ENCODE measurements at places on chromosomes 5 and 9.
A peak's percentile ranks its signal among the peaks of the same experiment; 100 is the strongest.

GRCh38 chr5:153629027-153629895, 138.8 kb downstream of the GRIA1 start:
- no peak for DNase-seq

DNA sequence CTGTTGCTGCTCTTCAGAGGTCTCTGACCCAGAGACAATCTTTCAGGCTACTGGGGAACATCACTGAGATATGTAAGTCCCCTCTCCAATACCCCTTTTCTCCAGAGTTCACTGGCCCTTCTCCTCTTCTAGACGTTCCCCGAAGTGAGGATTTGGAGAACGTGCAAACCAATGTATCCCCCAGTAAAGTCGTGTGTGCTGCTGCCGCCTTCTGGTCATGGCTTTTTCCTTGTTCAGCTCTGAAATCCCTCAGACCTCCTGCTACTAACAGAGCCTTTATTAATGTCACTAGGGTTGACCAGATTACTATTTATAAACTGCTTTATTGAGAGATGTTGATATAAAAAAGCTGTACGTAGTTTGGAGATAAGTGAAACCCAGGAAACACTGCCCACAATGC, 1028.6 kb downstream of the CDH9 start:
- no peak for DNase-seq

GRCh38 chr9:8456344-8456743, 656.8 kb upstream of the DMAC1 start:
- DNase-seq: no peak

DNA sequence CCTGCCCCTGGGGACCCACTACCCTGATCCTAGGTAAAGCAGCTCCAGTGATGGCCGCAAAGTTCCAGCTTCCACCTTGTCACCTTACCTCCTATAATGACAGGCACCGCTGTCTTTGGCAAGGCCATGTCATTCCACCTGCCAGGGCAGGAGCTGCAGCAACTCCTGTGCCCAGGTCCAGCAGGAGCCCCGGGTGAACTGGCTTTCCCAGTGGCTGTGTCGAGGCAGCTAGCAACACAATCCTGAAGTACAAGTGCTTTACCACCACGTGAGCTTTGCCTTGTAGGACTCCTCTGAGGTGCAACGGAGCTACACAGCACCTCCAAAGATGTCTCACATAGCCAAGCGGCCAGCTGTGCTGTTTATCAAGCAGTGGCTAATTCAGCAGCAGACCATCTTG, 20.7 kb upstream of the MGAT1 start:
- no peak for DNase-seq

DNA sequence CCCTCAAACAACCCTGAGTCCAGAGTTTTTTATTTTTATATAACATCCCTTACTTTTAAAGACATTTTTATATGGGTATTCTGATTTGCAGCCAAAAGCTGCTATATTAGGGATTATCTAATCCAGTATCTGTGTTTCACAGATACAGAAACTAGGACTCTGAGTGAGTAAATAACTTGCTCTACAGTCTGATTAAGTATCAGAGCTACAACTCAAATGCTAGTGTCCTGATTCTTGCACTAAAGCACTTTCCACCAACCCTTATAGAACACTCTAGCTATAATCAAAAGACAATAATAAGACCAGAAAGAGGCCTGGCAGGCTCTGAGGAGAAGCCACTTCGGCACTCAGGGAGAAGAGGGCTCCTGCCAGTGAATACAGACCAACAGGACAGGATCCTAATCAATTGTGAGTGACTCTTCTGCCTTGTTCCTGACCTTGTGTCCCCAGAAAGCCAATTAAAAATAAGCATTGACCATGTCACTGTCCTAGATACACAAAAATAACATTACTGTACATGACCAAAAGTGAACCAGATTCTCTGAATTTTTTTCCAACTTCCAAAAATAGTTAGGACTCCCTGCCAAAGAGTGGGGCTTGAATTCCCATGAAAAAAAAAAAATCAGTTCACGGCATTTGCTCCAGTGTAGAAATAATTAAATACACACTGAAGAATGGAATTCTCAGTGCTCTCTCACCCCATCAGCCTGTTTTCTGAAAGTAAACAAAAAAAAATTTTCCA, 63.6 kb upstream of the MAP3K1 start:
- DNase-seq: no peak

- no peak for DNase-seq
Observed at GRCh38 chr5:111532886-111533582, 20.7 kb upstream of the STARD4 start.

- DNase-seq: no peak
Observed at GRCh38 chr5:44875661-44876605, 67.2 kb downstream of the MRPS30 start.

- no peak for DNase-seq
Observed at GRCh38 chr5:118919016-118919415, 69.3 kb downstream of the DTWD2 start.

GRCh38 chr9:86282077-86282978, at the start of gene ISCA1:
Gene ISCA1 (minus strand): TSS chr9:86282538. CDS start chr9:86282458, 80 bp downstream.
- peak; percentile 100 for DNase-seq

- DNase-seq: no peak
Observed at GRCh38 chr5:148333262-148333849, 2.0 kb upstream of the SPINK9 start.

DNA sequence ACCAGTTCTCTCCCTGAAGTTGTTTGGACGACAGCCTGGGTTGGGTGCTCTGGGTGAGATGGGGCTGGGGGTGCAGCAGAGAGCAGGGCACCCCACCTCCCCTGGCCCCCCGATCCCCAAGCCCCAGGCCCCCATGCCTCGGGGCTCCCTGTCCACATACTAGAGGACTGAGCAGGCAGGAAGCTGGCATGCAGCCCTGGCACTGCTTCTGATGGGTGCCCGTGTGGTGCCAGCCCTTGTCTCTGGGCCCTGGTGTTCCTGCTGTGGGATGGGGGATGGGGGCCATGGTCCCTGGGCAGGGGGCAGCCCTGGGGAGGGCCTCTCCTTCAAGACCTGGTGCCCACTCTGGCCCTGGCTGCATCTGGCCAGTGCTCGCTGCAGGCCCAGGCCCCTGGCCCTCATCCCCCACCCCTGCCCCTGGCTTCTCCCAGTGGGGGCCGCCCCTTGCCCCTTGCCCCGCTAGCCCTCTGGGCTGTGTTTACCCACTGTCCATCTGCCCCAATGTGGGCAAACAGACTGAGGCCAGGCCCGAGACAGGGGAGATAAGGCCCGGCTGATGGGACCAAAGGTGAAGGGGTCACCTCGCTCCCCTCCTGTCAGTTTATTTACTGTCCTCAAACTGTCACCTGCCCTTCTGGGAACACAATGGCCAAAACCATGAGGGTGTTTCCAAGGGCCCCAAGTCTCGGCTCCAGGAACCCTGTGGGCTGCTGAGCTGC, 67.3 kb upstream of the RXRA start:
- DNase-seq: no peak

GRCh38 chr5:174003795-174004194, 14.8 kb downstream of the C5orf47 start:
- DNase-seq: no peak

DNA sequence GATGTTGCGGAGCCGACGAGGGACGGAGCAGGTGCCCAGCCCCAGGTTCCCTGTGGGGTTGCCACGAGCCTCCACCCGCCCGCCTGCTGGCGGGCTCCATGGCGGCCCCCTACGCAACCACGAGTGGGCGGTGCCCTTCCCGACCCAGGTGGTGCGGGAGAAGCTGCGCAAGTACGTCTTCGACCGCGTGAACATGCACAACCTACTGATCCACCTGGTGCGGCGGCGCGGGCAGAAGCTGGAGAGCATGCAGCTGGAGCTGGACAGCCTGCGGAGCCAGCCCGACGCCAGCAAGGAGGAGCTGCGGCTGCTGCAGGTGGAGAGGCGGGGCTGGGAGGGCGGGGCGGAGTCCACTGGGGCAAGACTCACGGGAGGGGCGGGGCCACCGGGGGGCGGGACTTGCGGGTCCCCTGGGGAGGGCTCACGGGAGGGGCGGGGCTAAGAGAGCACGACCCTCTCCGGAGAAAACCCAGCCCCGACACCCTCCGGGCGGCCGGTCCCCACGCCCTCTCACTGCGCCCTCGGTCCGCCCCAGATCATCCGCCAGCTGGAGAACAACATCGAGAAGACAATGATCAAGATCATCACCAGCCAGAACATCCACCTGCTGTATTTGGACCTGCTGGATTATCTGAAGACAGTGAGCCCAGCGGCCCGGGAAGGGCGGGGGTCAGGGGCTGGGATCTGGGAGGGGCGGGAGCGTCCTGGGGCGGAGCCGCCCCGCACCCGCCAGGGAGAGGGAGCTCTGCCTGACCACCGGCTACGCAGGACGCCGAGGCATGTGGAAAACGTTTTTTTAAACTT, 3.9 kb downstream of the CCDC183 start:
- DNase-seq: peak; percentile 91

DNA sequence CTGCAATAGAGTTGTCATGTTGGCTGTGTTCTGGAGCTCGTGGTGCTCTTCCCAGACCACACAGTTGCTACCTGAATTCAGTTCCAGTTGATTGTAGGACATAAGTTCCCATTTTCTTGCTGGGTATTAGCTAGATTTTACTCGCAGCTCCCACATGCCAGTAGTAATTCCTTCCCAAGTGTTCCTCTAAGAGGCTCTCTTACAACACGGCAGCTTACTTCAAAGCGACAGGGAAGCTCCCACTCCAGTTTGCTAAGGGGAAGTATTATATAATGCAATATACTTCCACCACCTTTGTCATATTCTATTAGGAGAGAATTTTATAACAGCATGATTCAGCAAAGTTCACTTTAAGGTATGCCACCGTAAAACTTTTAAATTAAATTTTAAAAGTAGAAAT, 623.0 kb downstream of the SLCO4C1 start:
- DNase-seq: no peak

GRCh38 chr5:77355751-77356150, 136.4 kb downstream of the WDR41 start:
- no peak for DNase-seq

DNA sequence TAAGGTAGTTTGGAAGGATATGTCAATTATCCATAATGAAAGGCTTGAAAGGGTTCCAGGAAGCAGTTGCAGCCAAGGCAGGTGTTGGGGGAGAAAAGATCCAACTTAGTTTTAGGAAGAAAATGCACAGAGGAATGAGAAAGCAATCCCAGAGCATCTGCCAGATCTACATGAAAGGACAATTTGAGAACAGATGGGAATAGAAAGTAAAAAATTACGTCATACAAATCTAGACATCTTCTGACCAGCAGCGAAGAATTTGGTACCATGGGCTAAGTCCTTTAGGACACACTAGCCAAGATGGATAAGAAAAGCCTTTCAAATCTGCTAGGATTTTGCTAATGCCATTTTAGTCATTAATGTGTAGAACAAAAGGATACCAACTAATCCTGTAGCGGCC, 244.1 kb upstream of the PRR16 start:
- DNase-seq: no peak

GRCh38 chr5:165000479-165001190, 1495.2 kb downstream of the MAT2B start:
- no peak for DNase-seq

Data from activated T-cell treated with anti-CD3 and anti-CD28 coated beads, Interleukin-2, amount 50 U/mL, for 1 hour (primary cell).